IPS DF 6.9 (cell line): ENCODE measurements at places on chromosomes 1 and 21.

GRCh38 chr1:214844319-214844718 is 238.2 kb upstream of the KCNK2 start:
- no peak for DNase-seq

DNA sequence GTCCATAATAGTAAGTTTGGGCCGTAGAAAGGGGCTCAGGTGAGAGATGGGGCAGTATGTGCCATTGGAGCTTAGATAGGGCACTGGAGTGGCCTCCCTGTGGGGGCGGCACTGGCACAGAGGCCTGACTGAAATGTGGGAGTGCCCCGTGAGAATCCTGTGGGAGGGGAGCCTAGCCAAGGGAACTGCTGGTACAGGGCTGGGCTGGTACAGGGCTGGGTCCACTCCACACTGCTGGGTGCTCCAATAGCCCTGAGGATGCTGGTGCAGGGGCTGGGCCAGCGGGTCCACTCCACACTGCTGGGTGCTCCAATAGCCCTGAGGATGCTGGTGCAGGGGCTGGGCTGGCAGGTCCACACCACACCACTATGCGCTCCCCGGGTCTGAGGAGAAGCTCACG is 44.8 kb upstream of the PWP2 start:
- DNase-seq = no peak

GRCh38 chr1:169568497-169568896 is 17.8 kb downstream of the F5 start:
- no peak for DNase-seq

DNA sequence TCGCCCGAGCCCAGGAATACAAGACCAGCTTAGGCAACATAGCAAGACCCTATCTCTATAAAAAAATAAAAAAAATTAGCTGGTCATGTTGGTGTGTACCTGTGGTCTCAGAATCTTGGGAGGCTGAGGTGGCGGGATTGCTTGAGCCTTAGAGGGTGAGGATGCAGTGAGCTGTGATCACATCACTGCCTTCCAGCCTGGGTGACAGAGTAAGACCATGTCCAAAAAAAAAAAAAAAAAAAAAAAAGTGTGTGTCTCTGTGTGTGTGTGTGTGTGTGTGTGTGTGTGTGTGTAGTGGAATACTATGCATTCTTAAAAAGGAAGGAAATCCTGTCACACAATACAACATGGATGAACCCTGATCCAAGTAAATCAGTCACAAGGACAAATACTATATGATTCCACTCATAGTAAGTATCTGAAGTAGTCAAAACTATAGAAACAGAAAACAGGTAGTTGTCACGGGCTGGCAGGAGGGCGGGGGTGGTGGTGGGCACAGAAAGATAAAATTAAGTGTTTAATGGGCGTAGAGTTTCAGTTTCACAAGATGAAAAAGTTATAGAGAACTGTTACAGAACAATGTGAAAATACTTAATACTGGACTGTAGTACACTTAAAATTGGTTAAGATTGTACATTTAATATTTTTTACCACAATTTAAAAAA is 47.8 kb downstream of the SELENOF start:
- DNase-seq = no peak

DNA sequence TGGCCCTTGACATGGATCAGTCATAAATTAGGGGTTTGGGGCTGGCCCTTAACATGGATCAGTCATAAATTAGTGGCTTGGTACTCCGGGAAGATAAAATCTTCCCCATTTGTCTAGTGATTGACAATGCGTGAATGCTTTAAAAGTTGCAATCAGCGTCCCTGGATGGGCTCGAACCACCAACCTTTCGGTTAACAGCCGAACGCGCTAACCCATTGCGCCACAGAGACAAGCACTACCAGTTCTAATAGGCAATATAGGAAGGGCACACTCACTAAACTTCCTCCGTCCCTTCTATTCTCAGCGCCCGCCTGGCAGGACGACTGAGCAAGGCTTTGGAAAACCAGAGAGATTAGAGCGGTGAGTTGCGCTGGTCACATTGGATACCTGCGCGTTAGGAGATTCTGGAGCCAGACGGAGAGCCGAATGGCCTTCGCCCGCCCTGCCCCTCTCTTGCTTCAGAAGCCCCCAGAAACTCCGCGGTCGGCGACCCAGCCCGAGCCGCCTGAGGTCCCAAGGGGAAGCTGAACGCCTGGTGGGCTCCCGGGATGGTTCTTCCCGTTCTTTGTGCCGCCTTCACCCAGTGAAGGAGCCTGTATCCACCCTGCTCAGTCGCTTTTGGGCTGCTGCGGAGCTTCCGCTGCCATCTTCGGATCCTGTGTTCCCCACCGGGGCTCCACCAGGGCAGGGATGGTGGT is 235.9 kb downstream of the FAM72C start:
- peak; percentile 63 for DNase-seq

DNA sequence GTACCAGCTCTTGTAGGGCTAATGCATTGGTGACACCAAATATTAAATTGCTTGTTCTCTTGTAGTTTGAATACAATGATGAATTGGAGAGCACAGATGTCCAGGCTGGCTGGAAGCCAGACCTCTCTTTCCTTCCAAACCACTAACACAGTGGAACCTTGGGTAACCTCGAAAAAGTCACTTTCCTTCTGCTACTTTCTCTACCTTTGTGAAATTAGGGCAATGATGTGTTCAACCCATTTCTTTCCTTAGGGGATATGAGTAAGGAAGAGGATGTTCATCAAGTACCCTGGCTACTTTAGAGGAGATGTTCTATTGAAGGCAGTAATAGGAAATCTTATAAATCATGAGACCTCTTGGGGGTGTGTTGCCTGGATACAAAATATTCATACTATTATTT is 55.7 kb downstream of the XCL2 start:
- no peak for DNase-seq

DNA sequence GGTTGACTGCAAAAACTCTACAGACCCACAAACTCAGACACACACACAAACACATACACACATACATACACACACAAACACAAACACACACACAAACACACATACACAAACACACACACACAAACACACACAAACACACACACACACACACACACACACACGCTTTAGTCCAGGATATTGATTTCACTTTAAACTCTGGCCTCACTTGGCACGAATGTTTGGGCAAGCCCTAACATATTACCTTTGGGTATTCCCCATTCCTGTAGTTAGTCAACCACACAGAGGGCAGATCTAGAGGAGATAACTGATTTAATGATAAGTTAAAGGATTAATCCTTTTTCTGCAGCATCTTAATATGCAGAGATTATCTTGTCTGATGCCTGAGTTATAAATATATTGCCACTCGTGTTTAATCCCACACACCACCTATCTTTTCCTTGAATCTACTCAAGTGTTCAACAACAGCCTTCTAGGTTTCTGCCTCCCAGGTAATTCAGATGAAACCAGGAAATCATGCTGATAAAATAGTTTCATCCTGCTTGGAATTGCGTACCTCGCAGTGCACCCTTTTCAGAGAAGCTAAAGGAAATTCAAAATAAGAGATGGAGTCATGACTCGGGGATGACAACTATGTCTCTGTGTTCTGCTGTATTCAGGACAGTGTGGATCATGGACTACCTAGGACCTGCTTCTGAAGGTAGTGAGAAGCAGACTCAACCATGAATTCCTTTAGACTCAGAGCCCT is 14.5 kb upstream of the RUNX1 start:
- no peak for DNase-seq

DNA sequence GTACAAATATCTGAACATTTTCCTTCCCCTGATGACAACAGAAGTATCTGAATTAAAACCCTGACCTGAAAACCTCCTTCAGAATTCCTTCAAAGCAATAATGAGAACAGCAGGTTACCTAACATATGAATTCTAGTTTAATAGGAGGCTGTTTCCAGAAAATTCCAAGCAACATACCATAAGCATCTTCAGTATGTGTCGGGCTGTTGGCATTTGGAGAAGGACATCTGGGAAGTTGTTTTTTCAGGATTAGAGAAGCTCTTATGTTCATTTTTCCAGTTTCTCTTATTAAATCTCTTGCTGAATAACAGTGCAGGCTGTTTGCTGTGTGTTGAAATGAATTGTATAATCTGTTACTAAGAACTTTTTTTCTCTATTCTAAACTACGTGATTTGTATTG is 101.5 kb downstream of the PLA2G4A start:
- DNase-seq = no peak
